GM23338 (cell line): ENCODE measurements at places on chromosomes 6 and 20. TPM values are rescaled to one million over a fixed set of nuclear protein-coding genes. Genes with fewer than 3 reads are reported as not detected.

The ANGPT4 gene
- total RNA-seq: 0.17 and 1.0 TPM in 2 replicates

The RGS19 gene
- total RNA-seq: 15.0 and 19.7 TPM in 2 replicates

The CCN6 gene
- total RNA-seq: not detected in 2 replicates

The POLH gene
- total RNA-seq: 7.9 and 9.4 TPM in 2 replicates

The RSPO3 gene
- not detected in 2 replicates for total RNA-seq

The SYCP2L gene
- total RNA-seq: 4.9 and 11.0 TPM in 2 replicates

The EYA2 gene
- 0.16 and 0.56 TPM in 2 replicates for total RNA-seq

The CRIP3 gene
- total RNA-seq: 18.8 and 22.0 TPM in 2 replicates

The ID4 gene
- 7.0 and 8.2 TPM in 2 replicates for total RNA-seq

The RUNX2 gene
- total RNA-seq: 0.70 and 1.7 TPM in 2 replicates

The BNIP5 gene
- not detected in 2 replicates for total RNA-seq

The TULP1 gene
- 1.3 and 3.0 TPM in 2 replicates for total RNA-seq

The COL21A1 gene
- total RNA-seq: 6.1 and 6.2 TPM in 2 replicates

The NOX3 gene
- not detected in 2 replicates for total RNA-seq

The VSTM2L gene
- total RNA-seq: 0.43 and 1.9 TPM in 2 replicates

The CTSZ gene
- total RNA-seq: 41.4 and 47.7 TPM in 2 replicates

The TOP1 gene
- total RNA-seq: 57.4 and 62.4 TPM in 2 replicates

The LY6G6D gene
- total RNA-seq: not detected in 2 replicates

The HLA-F gene
- 4.4 and 4.8 TPM in 2 replicates for total RNA-seq

The HLA-DMB gene
- 1.3 and 1.6 TPM in 2 replicates for total RNA-seq

The RIPPLY2 gene
- total RNA-seq: 3.4 and 5.4 TPM in 2 replicates

The TSBP1 gene
- total RNA-seq: not detected in 2 replicates

The DEFB114 gene
- total RNA-seq: not detected in 2 replicates

The MOG gene
- total RNA-seq: 0.74 and 2.5 TPM in 2 replicates

The OTOR gene
- total RNA-seq: not detected in 2 replicates

The TSPYL4 gene
- total RNA-seq: 16.2 and 19.8 TPM in 2 replicates
